Left lobe of liver (tissue), 2 donors: ENCODE measurements at places on chromosomes 2 and 18. TPM values are rescaled to one million over a fixed set of nuclear protein-coding genes. Genes with fewer than 3 reads are reported as not detected.

DNA sequence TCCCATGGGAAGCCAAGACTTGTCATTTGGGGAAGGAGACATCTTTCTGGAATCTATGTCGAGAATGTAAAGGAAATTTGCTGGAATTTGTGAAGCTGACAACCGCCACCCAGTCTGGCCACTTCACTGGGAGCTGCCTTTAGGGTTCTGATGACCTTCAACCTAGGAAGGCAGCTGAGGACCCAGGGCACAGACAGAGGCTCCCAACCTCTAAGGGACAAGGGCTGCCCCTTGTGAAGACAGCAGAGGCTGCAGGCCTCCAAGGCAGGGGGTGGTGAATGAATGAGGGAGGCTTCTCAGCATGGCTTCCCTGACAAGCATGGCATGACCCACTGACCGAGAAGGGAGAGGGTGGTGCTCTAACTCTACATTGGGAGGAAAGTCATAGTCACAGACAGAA is 128.9 kb upstream of the ASB18 start:
- DNase-seq = no peak

DNA sequence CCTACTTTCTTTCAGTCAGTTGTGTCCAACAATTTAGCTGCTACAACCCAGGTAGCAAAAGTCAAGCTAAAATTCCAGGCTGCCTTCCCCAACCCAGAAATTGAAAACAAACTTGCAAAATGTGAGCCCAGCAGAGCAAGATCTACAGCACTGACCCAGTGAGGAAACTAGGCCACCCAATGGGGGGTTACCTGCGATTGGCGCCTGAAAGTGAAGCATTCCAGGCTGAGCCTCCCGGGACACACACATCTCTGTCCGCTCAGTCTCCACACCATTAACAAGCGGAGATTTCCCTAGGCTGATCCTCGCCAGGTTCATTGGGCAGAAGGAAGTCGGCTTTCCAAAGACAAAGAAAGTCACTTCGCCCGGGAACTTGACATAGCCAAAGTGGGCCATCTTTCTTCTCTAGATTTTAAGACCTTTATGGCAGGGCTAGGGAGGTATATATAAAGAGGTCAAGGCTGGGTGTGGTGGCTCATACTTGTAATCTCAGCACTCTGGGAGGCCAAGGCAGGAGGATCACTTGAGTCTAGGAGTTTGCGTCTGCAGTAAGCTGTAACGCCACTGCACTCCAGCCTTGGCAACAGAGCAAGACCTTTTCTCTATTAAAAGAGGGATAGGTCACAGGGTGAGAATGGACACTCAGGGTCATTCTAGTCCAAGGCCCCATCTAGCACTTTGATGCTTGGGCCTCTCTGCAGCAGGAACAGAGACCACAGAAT is 53.6 kb downstream of the TTC32 start:
- DNase-seq = no peak

DNA sequence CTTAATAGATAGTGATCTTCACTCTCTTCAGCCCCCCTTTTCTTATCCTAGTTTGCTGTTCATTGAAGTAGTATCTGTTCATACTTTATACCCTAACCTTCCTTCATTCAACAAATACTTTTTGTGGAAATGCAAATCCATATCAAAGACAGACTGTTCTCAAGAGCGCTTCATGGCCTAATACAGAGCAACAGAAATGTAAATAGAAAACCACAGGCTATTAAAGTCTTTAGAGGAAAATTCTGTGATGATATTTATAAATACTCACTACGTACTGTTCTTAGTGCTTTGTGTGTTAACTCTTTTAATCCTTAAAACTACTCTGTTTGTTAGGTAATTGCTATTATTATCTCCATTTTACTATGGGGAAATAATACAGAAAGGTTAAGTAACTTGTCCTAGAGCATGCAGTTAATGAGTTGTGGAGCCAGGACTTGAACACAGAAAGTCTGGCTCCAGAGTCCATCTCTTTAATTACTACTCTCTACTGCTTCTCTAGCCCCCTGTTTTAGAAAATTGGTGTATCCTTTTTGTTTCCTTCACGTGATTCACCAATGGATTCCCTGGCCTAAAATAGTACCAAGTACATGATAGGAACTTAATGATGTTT is 2.9 kb downstream of the MDH1 start:
- DNase-seq = no peak

DNA sequence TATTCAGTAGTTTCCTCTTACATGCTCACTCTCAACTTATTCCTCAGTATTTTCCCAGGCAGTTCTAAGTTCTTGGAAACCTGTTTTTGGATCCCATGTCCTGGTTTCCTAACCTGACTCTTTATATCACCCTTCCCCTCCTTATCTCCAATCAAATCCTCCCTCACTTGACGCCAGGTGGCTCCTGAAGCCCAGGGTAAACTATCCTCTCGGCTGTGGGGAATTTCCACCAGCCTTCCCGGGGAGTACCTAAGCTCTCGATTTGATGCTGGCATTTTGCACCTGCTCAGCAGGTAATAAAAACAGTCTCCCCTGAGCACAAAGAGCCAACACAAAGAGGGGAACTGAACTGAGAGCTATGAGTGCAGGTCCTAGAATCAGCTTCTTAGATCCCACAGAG is 538.0 kb downstream of the SLC4A3 start:
- peak; percentile 53 for DNase-seq

DNA sequence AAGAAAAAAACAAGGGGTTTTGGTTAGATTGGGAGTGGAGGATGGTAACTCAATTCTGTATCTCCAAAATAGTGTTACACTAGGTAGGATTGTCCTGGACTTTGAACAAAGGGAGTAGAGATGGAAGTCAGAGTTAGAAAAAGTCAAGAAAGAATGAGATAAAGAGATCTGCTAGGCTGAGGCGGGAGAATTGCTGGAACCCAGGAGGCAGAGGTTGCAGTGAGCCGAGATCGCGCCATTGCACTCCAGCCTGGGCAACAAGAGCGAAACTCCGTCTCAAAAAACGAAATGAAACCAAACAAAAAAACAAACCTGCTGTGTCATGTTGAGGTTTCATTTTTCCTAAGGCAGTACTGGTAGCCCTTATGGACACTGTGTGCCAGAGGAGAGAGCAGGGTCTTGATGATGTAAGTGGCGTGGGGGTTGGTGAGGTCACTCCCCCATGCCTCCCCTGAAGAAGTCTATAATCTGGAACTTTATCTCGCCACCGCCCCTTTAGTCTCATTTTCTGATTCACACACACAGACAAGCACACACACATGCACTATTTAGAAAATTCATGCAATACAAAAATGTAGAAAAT is 10.5 kb downstream of the DRC1 start:
- no peak for DNase-seq

- no peak for DNase-seq
Observed at GRCh38 chr2:219095406-219095935, 34.8 kb upstream of the IHH start.

HOXD4 gene
- not detected for total RNA-seq

GRCh38 chr2:76760367-76760704 is 761.8 kb downstream of the LRRTM4 start:
- no peak for DNase-seq

POU3F3 gene
- total RNA-seq = not detected
